Islet precursor cell (in vitro differentiated cells): ENCODE measurements at places on chromosomes 1 and 21.

DNA sequence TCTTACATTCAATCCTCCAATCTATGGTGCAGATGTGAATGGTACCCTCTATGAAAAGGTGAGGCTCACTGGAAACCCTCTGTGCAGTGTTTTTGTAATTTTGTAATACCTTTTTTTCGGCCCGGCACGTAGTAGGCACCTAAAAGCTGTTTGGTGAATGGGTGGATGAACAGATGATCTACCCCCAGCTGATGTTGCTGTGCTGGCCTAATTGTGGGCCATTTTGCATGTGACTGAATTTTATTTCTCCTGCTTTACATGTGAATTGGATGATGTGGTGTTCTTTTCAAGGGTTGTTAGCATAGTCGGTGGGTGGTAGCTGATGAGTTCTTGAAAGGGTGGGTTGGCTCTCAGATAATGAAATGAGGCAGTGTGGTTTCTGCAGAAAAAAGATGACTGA, 10.4 kb downstream of the KDM4A start:
- no peak for DNase-seq

DNA sequence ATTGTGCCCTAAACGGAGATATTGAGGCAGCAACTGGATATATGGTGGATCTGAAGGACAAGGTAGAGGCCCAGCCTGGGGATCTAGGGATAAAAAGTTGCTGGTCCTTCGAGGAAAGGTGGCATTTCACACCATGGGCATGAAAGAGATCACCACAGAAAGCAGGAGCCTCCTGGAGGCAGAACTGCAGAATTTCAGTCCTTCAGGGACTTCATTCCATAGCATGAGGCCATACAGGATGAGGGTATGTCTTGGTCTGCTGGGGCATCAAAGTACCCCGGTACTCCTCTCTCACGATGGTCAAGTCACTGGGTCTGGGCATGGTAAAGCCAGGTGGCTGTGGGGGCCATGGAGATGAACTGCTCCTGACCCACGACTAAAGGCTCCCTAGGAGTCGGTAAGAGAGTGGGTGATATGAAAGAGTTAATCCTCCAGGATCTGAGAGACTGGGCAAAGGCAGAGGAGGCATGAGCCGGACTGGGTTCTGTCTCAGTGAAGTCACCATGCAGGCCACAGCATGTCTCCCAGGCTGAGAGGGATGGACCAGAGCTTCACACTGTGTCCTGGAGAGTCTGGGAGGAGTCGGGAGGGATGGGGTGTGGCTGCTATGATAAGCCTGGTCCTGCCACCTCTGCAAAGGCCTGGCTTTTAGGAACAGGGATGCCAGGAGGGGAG, 5.8 kb upstream of the SPRR5 start:
- peak; percentile 29 for DNase-seq

- DNase-seq: peak; percentile 82
Observed at GRCh38 chr1:44089371-44090048, 29.1 kb upstream of the KLF17 start.

GRCh38 chr1:241560146-241560848, 28.1 kb downstream of the KMO start:
- no peak for DNase-seq

- DNase-seq: no peak
Observed at GRCh38 chr1:44405798-44406736, 1.0 kb downstream of the RNF220 start.

GRCh38 chr1:31549809-31550620, 26.3 kb upstream of the TINAGL1 start:
- DNase-seq: no peak

DNA sequence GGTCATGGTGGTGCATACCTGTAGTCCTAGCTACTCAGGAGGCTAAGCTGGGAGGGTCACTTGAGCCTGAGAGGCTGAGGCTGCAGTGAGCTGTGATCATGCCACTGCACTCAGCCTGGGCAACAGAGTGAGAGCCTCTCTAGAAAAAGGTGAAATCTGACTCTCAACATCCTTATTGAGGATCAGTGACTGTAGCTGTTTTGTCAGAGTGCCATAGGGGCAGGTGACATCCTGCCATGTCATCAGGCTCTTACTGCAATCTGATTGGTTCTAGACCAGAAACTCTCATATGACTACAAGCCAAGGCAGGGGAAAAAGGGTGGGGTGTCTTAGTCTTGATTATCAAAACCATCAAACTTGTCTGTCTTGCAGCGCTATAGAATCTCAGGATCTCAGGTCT, 62.8 kb upstream of the NGF start:
- no peak for DNase-seq

- DNase-seq: no peak
Observed at GRCh38 chr1:102742426-102742825, 365.9 kb downstream of the COL11A1 start.

- DNase-seq: no peak
Observed at GRCh38 chr21:31316072-31316471, 28.0 kb downstream of the TIAM1 start.

DNA sequence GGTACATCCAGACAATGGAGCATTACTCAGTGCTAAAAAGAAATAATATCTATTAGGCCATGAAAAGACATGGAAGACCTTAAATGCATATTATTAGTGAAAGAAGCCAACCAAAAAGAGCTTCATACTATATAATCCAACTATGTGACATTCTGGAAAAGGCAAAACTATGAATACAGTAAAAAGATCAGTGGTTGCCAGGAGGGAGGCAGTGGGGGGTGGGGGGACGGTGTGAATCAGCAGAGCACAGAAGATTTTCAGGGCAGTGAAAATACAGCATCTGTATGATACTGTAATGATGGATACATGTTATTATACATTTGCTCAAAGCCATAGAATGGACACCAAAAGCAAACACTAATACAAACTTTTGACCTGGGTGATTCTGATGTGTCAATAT, 339.4 kb upstream of the SNX7 start:
- DNase-seq: no peak

DNA sequence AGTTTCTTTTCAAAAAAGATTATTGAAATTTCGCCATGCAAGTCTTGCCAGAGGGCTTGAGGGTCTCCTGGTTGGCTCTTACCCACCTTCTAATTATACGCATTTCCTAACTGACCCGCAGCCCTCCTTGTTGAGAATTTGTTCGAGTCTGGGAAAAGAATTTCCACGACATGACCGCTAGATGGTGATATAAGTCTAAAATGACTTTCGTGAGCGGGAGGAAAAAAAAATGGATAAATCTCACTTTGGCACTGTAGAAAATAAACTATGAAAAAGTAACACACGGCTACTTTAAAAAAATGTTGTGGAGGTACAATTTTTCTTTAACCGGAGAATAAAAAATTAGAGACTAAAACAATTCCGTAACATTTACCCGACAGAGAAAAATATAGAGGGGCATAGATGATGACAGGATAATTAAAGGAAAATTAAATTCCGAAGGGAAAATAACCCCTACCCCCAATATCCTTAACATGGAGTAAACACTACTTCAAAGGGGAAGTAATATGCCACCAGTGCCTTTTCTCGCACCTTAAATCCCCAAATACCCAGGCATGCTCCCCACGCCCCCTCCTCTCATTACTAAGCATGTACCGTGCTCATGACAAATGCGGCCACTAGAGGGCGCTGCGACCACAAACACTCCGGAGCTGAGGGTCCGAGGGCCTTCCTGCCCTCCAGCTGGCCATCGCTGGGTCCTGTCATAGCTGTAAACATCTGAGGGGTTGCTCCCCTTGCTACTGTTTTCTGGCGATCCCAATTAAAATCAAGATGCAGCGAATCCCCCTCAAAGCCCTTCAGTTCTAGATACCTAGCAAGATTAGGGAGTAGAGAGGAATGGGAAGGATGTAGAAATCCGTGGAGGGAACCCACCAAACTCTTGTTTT, 266.9 kb downstream of the ASTN1 start:
- DNase-seq: peak; percentile 84

GRCh38 chr1:158374860-158375259, 21.2 kb downstream of the CD1E start:
- DNase-seq: no peak

DNA sequence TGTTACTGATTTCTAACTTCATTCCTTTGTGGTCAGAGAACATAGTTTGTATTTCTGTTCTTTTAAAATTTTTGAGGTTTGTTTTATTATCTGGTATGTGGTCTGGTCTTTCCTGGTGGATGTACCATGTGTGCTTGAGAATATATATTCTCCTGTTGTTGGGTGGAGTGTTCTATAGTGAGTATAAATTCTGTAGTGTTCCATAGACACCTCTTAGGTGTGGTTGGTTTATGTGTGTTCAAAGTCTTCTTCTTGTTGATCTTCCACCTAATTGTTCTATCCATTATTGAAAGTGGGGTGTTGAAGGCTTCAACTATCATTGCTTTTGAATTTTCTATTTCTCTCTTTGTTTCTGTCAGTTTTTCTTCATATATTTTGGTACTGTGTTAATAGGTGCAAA, 20.1 kb downstream of the PPP2R5A start:
- DNase-seq: no peak

DNA sequence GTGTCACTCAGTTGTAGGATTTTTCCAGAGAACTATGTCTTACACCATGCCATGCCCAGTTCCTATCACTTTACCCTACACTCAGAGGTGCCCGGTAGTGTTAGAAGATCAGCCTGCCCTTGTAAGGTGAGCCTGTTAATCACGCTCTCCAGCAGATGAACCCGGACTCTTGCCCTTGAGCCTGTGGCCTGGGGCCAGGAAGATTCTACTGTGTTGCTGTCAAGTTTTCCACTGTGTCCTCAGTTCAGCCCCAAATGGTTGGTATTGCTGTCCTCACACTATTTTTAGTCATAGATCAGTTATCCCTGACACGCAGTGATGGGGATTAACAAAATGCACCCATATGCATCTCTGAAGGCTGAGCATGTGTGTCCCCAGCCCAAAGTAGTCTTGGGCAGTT, 105.0 kb upstream of the SPAG17 start:
- DNase-seq: no peak

- DNase-seq: peak; percentile 47
Observed at GRCh38 chr1:180141381-180141934, 13.2 kb upstream of the QSOX1 start.

GRCh38 chr1:232620356-232620969, 9.5 kb downstream of the SIPA1L2 start:
- DNase-seq: peak; percentile 60

- no peak for DNase-seq
Observed at GRCh38 chr1:116879478-116880133, 30.1 kb upstream of the PTGFRN start.

GRCh38 chr1:29575277-29575676, 339.0 kb downstream of the PTPRU start:
- DNase-seq: no peak

DNA sequence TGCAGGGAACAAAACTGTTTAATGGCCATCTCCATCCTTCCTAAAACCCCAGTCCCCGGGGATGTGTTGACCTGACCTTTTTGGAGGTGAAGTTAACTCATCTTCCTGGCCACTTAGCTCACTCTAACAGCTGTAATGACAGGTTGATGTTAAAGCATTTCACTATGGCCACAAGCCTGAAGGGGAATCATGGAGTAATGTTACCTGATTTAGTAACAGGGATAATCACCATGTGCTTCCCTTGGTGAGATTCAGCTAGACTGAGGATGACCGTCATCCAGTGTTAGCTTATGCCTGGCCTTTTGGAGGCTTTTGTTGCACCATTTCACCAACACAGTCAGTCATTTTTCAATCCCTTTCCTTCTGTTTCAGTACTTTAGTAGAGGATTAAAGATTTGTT, 64.3 kb upstream of the RAVER2 start:
- no peak for DNase-seq

- no peak for DNase-seq
Observed at GRCh38 chr1:175209493-175209921, 16.9 kb upstream of the KIAA0040 start.

- DNase-seq: no peak
Observed at GRCh38 chr1:220925707-220926106, 46.5 kb downstream of the HLX start.

DNA sequence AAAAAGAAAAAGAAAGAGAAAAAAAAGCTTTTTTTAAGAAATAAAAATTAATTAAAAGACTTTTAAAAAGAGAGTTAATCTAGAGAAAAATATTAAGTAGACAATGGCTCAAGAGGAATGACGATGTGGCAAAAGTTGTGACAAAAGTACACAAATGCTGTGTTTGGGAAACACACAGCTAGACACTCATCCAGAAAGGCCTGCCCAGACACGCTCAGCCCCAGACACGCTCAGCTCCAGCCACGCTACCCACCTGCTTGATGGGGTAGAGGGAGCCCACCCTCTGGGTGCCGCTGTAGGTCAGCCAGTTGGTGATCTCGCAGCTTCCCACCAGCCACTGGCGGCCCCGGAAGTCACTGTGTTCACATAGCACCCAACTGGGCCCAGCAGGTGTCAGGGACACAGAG, 10.2 kb downstream of the CD52 start:
- DNase-seq: no peak

DNA sequence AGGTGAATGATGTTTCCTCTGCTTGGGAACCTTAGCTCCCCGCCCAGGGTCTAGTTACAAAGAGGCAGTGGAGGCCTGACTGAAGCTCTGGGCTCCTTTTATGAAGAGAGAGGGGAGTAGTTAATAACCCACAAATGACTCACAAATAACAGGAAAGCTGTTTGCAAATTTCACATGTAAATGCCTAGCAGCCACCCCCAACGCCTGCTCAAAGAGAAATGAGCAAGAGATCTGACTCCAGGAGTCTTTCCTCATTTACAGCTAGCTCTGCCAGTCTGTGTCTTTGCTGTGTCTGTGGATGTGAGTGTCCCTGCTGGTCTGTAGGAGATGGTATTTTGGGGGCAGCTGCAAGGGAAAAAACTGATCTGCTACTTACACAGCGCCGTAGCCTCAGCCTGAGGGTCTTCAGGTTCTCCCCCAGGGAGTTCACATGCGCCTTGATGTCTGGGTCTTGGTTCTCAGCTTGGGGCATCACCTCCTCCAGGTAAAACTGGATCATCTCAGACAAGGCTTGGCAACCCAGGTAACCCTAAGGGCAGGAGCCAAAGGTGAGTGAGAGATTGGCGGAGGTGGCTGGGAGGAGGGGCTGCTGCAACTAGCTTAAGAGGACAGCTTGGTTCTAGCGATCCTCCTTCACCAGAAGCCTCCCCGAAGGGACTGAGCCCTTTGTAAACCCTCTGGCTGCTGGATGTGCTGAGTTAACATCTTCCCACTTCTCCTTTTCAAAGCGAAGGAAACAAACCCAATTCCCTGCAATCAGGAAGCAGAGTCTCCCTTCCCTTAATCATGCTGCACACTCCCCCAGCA, at the start of gene IL19:
IL19 (plus strand) TSS at position 243 of the 807 bp plus-strand sequence. CDS start 65,890 bp downstream, outside the sequence.
- peak; percentile 68 for DNase-seq

- no peak for DNase-seq
Observed at GRCh38 chr1:239347776-239348175, 38.6 kb upstream of the CHRM3 start.

GRCh38 chr21:39071623-39072214, 111.5 kb downstream of the PSMG1 start:
- DNase-seq: no peak

GRCh38 chr1:162663086-162663485, 30.8 kb downstream of the DDR2 start:
- DNase-seq: no peak

- no peak for DNase-seq
Observed at GRCh38 chr1:200558866-200559459, 61.6 kb downstream of the KIF14 start.

- DNase-seq: no peak
Observed at GRCh38 chr1:183622013-183622412, 13.6 kb downstream of the ARPC5 start.

- no peak for DNase-seq
Observed at GRCh38 chr1:87706203-87706602, 377.5 kb downstream of the LMO4 start.
